ENCODE measurements at places on chromosomes 16 and 17.

DNA sequence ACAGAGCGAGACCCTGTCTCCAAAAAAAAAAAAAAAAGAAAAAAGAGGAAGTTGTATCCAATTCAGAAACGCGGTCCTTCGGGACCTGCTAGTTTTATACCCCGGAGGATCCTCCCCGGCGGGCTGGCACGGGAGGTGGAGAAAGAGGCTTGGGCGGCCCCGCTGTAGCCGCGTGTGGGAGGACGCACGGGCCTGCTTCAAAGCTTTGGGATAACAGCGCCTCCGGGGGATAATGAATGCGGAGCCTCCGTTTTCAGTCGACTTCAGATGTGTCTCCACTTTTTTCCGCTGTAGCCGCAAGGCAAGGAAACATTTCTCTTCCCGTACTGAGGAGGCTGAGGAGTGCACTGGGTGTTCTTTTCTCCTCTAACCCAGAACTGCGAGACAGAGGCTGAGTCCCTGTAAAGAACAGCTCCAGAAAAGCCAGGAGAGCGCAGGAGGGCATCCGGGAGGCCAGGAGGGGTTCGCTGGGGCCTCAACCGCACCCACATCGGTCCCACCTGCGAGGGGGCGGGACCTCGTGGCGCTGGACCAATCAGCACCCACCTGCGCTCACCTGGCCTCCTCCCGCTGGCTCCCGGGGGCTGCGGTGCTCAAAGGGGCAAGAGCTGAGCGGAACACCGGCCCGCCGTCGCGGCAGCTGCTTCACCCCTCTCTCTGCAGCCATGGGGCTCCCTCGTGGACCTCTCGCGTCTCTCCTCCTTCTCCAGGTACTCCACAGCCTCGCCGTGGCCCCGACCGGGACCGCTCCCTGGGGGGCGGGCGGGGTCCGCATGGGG lies at the start of gene CDH3:
Gene CDH3 (plus strand): TSS at position 596 of the 779 bp plus-strand sequence. CDS start 70 bp downstream, at position 666.
- no peak for DNase-seq

- no peak for DNase-seq
Observed at GRCh38 chr17:31649302-31649701, 209.7 kb downstream of the COPRS start.

GRCh38 chr16:11233727-11234376 lies 22.2 kb downstream of the SOCS1 start:
- peak; percentile 90 for DNase-seq

DNA sequence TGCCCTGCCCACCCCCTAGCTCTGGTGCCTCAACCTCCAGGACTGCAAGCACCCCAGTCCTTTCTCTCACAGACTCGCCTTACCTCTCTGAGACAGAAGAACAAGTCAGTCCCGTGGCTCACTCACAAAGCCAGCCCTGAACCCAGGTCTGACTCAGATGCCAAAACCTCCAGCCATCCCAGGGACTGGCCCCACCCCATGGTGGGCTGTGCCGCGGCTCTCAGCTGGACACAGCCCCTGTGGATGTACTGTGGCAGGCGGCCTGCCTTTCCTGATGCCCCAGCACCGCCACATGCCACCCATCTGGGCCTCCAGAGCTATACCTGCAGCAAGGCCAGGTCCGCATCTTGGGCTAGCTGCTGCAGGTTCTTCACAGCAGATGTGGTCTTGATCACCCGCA lies 19.8 kb downstream of the MPG start:
- no peak for DNase-seq

GRCh38 chr17:37744633-37744927 lies 279 bp downstream of the HNF1B start:
- DNase-seq, result no peak

DNA sequence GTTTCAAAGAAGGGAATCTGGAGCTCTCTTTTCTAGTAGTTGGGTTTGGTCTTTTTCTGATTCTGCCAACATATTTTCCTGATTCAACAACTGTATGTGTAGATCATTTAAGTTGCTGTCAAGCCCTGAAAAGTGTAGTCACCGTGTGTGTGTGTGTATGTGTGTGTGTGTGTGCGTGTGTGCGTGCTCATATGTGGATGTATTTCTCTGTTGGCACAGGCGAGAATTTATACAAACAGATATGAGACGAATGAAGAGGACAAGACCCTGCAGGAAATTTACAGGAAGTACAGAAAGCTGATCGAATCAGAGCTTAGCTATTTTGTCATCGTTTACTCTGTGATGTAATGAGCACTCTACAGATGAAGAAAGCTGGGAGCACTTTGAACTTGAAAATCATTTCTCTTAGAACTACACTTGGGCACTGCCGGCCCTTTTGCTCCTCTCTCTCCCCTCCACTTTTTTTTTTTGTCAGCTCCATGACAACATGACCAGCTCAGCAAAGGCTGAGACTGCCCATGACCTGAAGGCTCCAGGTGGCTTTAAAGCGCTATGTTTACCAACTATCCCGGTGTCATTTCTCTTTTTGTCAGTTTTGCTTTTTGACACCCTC lies 11.2 kb downstream of the FBXO39 start:
- DNase-seq, result no peak

DNA sequence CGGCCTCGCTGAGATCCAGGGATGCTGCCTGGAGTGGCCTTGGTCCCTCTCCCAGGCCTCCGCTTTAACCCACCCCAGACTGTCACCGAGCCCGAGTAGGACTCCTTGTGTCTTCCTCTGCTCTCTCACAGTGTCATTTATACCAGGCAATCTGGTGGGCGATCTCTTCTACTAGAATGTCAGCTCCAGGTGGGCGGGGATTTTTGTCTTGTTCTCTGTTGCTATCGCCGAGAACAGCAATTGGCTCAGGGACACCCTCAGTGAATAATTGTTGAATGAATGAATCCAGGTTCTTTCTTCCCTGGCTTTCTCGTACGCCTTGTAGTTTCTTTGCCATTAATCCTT lies 591 bp downstream of the DHX38 start:
- DNase-seq, result peak; percentile 59

- peak; percentile 68 for DNase-seq
Observed at GRCh38 chr17:8192070-8192815, 2.3 kb upstream of the BORCS6 start.

GRCh38 chr17:82441691-82442487 lies 8.7 kb downstream of the CYBC1 start:
- DNase-seq, result no peak

DNA sequence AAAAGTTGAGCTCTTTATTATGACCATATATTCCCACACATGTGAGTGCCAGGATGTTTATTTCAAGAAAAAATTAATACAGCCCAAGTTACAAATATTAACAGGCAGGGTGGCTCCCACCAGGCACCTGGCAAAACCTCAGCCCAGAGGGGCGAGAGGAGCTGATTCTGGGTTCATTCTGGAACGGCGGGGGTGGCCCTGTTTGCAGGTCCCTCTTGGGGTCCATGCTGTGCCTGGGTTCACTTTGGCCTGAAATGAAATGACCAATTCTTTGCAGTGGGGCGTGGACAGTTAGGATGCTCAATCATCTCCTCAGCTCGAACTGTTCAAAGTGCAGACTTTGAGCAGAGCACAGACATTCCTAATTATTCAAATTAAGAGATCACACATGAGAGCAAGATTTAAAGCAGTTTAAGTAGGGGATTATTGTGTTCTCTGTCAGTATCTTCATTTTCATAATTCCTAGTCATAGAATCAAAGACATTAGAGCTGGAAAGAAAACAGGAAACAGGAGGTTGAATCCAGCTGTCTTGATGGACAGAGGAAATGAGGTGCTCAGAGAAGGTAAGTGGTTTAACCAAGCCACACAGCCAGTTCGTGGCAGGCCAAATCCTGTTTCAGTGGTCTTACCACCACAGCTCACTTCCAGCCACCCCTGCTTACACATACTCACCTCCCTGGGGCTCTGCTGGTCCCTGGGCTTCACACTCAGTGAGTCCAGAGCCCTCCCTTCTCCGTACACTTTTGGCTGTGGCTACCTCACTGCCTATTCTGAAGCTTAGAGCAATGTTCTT lies 363.9 kb upstream of the TNRC6C start:
- no peak for DNase-seq

- no peak for DNase-seq
Observed at GRCh38 chr17:43014020-43014648, 7.5 kb downstream of the IFI35 start.

DNA sequence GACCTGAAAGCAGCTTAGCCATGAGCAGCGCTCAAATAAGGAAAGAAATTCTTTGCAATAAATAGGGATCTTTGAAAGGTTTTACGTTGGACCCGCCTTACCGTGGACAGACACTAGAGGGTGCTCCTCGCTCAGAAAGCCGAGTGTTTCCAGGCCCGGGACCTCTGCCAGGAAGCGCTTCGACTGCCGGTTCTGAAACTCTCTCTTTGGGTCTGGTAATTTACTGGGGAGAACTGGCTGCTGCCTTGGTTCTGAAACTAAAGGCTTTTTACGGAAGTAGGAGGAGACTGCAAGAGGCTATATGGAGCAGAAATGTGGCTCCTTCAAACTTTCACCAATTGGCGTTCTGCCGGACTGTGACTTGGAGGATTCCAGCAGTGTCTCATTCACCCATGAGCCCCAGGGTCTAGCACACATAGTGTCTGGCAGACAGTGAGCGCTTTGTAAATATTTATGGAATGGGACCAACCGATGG lies 45.6 kb upstream of the HOXB9 start:
- peak; percentile 59 for DNase-seq

DNA sequence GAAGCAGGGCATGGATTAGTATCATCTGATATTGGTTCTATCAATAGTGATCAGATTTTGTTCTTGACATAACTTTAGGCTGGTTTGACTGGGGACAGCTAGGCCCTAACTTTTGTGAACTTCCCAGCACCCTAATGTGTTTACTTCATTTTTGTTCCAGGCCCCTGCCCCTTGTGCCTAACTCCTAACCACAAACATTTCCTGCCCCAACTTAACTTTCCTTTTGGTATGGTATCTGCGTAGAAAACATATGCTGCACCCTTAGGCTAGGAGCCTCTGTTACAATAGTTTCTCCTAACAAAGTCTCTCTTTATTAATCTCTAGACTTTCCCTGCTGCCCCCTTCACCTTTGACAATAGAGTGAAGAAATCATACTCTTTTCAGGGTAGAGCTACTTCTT lies 2.5 kb downstream of the ADPRM start:
- no peak for DNase-seq

DNA sequence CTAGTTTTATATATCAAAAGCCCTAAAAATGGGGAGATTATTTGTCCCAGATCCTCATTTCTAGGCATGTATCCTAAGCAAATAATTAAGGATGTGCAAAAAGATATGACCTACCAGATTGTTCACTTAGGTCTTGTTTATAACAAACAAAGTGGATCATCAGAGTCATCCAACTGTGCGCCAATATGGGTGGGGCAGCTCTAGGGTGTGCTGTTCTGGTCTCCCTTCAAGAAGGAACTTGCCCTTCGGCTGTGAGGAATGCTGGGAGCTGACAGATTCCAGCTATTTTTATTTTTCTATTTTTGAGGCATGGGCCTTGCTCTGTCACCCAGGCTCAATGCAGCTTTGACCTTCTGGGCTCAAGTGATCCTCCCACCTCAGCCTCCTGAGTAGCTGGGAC lies 13.8 kb downstream of the CHP2 start:
- no peak for DNase-seq

DNA sequence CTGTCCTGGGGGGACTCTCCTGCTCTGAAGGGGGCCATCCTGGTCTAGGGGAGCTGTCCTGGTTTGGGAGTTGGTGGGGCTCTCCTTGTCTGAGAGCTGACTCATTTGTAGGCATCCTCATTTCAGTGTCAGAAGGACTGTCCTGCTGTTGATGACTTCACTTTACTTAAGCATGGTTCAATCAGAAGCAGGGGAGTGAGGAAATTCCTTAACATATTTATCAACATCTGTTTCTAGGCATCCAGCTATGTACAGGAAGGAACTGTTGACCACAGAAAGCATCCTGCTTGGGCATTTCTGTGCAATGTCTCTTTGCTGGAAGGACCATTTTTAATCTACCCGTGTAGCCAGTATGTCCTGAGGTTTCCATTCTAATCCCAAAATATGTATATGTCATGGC lies 502.7 kb upstream of the HSBP1 start:
- no peak for DNase-seq

- no peak for DNase-seq
Observed at GRCh38 chr16:7257016-7257415, 75.6 kb upstream of the RBFOX1 start.
